ENCODE measurements at places on chromosomes 4 and X.

DNA sequence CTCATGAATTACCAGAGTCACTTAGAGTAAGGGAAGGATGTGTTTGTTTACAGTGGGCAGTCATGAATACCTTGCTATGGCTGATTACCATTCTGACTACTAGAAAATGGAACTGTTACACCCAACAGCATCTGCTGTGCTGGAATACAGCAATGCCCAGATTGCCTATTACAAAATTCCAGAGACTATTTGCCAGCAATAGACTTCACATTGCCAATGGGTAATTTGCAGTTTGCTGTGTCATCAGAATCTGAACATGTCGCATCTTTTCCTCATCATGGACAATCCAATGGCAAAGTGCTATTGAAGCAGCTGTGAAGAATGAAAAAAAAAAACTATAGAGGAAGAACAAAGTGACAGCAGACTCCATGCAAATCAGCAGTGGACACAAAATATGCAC is 356.6 kb downstream of the CXXC4 start:
- no peak for DNase-seq

DNA sequence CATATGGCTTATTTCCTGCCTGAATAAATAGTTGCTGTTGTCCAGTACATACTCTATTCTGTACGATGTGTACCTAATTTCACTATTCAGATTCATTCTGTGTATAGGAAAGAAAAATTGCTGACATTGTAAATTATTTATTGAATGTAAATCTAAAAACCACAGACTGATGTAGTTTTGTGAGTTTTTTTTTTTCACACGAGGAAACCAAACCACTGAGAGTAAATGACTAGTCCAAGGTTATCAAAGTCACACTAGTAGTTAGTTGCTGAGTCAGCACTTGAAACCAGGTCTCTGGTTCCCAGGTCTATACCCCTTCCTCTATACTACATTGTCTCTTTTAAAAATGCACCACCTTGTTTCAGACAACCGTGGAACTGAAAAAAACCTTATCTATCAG is 298.3 kb upstream of the DIAPH2 start:
- no peak for DNase-seq

DNA sequence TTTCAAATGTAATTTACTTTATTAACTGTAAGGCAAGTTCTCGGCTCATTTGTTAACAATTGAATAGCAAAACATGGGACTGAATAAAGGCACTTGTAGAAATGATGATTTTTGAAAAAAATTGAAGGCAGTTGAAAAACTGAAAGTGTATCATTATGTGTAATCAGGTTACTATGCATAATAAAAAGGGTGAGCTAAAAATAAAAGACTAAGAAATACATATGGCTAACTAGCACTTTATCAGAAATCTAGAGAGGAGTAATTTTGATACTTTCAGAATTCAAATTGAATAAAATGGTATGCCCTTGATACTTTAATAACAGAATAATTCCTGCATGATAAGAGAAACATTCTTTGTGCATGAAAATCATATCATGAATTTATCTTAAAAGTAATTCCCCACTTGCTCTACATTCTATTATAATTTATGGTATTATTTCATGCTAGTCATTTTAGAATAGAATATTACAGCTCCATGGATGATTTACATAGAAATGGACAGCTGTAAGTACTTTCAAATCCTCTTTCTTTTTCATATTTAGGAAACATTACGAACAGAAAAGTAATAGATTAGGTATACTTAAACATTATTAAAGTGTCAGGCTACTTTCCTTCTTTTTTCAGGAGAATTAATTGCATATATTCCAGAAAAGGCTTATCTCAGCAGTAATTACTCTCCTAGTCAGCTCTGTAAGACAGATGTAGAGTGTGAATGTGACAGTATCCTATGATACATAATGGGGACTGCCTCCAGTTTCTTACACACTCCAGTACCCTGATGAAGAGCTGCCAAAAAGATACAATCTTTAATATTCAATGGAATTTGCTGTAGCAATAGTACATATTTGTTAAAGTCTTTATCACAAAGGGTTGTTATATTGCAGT is 697.3 kb downstream of the CCSER1 start:
- DNase-seq, result no peak

DNA sequence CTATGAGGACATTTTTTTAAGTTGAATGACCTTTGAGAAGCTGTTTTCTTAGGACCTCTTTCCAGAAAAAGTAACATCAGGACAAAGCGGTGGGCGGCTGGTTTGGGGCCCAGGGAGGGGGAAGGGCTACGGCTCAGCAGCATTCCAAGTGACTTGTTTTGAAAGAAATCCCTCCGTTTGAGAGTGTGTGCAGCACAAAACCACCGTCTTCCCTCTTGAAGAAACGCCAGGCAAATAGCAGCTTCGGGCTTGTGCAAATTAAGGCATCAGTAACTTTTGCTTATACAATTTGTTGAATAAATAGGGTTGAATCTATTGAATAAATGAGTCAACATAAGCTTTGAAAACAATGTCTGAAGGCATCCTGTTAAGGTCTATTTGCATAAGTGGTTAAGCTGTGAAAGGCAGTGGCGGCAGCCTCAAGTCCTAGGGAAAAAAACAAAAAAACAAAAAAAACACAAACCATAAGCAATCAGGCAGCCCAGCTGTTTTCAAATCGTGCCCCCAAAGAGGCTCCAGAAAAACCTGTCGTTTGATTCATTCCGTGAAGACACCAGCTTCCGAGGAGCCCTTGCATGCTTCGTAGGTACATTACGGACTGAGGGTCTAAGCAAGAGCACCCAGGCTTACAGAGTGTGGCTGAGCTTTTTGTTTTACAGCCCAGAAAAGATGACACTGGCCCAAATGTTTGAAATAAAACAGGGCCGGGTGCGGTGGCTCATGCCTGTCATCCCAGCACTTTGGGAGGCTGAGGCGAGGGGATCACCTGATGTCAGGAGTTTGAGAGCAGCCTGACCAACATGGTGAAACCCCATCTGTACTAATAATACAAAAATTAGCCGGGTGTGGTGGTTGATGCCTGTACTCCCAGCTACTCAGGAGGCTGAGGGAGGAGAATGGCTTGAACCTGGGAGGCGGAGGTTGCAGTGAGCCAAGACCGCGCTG is 103.7 kb downstream of the CRLF2 start:
- DNase-seq, result no peak

- DNase-seq, result no peak
These were observed 16.3 kb downstream of the RBMX2 start for GRCh38 chrX:130418066-130418465.

GRCh38 chr4:94653984-94654609 is 103.7 kb upstream of the BMPR1B start:
- no peak for DNase-seq

DNA sequence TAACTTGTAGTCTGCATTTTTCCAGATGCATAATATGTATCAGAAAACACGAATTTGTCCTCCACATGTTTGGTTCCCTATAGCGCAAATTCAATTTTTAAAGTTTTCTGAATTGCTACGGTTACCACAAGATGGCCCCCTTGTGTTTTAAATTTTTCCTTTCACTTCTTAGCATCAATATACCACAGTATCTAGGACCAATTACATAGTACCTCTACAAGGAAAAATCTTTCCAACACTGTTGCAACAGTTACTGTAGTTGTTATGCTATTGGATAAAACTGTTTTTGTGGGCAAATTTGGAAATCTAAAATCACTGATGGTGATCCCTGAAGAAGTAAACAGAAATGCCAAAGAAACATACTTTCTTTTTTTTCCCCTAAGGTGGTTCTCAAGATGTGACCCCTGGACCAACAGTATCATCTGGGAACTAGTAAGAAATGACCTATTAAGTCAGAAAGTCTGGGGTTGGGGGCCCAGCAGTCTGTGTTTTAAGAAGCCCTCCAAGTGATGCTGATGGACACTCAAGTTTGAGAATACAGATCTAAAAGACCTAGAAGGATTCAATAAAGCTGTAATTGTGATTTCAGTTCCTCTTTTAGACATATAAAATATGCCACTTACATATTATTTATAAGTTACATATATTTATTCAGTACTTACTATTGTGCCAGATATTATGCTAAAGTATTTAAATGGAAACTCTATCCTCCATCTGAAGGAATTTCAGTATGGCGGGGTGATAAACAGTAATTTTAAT is 3.1 kb downstream of the ZGRF1 start:
- no peak for DNase-seq

GRCh38 chr4:147826288-147826646 is 94.4 kb downstream of the ARHGAP10 start:
- no peak for DNase-seq

DNA sequence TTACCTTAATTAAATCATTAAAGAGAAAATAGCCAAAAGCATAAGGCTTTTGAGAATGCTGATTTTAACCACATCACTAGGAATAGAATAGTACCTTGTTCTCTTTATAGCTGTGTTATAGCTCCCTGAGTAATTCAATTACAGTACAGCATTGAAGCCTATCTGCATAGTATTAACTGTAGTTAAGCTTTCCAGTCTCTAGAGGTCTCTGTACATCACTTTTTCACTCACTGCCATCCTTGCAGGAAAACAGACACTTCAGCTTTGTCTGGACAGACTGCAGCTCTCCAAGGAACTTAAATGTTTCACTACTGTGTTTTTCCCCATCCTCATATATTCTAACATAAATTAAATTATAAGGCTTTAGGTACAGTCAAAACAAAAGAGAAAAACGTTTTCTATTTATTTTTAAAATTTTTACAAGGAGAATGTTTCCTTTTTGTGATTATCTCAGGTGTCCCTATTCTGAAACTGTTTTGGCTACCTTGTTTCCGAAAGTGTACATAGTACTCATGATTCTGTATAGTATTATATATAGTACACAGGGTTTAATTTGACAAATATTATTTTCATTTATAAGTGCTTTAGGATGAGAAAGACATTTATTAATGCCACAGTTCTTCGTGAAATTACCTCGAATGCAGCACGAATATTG is 407.9 kb downstream of the PCDH18 start:
- no peak for DNase-seq

DNA sequence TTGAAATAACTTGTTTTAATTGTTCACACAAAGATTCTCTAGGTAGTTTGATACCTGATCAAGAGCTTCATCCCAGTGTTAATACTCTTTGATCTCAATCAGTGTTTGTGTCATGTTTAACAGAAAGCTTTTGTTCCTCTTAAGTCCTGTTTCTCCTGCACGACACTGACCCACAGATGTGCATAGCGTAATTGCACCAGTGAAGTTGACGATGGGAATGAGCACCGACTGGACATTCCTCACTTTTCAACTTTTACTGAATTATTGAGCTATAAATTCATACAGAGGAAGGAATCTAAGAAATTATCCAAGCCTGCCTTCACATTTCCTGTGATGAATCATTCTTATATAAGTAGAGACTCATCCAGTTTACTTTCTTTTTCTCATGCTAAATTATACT is 878.7 kb upstream of the TENM3 start:
- no peak for DNase-seq

GRCh38 chr4:3128976-3129375 is 54.5 kb downstream of the HTT start:
- DNase-seq, result no peak

DNA sequence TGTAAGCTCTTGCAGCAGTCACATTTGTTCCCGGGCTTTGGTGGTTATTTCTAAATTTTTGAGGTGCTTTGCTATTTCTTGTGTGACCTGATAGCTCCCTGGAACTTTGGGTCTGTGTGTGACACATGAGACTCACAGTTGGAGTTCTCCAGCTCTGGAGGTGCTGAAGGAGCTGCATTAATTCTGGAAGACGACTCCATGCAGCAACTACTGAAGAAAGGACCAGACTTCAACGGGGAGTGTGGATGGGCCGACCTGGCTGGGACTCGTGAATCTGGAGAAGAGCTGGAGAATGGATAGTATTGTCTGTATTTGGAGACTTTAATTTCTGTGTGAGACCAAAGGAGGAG is 1.5 kb downstream of the MRFAP1 start:
- no peak for DNase-seq

DNA sequence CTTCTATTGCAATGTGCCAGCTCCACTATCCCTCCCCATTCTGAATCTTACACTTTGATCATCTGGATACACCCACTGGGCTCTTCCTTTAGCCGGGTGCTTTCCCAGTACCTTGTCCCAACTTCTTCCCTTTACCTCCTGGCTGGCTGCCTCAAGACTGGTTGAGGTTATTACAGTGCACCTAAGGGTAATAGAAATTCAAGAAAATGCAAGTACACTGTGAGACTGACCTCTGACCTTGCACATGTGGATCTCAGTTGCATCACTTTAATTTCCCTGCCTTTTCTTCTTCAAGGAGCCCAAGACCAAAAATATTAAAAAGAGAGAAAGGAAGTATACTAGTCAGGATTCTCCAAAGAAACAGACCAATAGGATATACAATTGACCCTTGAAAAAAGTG is 53.9 kb upstream of the NOCT start:
- DNase-seq, result no peak

- no peak for DNase-seq
These were observed 293.2 kb downstream of the FBXO8 start for GRCh38 chr4:173990126-173990868.

DNA sequence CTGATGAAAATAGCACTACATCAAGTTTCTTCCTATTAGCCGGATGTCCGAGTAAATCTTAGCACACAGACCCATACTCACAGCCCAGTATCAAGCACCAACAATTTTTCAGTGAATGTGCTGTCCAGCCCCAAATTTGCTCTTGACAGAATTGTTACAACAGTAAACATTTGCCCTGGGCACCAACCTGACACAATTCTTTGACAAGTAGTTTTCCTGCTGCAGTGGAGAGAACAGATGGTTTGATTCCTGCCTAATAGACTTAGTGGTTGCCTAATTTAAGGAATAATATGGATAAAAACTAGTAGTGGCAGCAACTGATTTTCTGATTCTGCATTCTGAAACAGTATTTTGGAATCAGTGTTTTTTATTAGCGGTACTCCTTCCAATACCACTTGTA is 253.6 kb downstream of the SLC39A8 start:
- no peak for DNase-seq

DNA sequence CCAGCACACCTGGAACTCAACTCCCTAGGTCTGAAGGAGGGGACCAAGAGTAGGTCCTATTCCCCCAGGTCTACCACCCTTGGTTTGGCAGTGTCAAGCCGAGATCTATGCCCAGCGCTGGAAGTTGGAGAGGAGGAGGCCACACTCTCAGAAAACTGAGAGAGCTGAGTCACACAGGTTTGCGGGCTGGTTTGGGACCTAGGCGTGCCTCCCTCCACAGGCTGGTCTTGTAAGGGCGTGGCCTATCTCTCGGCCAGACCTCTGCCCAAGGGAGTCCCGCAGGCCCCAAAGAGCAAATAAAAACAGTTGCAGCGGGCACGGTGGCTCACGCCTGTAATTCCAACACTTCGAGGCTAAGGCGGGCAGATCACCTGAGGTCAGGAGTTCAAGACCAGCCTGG is 52.9 kb upstream of the INTU start:
- no peak for DNase-seq

GRCh38 chr4:76420762-76421581 is at the start of gene CCDC158:
Gene CCDC158, minus strand, starts transcription at chr4:76421141. Its CDS starts 17,934 bp downstream, at chr4:76403207.
- DNase-seq, result no peak

GRCh38 chrX:39677978-39678791 is 419.6 kb downstream of the BCOR start:
- DNase-seq, result no peak

GRCh38 chr4:147981305-147981704 is 249.4 kb downstream of the ARHGAP10 start:
- no peak for DNase-seq

- DNase-seq, result no peak
These were observed 5.1 kb upstream of the LIMCH1 start for GRCh38 chr4:41532882-41533281.
